ENCODE measurements at places on chromosomes 5 and 9.
A peak's percentile ranks its signal among the peaks of the same experiment; 100 is the strongest.

DNA sequence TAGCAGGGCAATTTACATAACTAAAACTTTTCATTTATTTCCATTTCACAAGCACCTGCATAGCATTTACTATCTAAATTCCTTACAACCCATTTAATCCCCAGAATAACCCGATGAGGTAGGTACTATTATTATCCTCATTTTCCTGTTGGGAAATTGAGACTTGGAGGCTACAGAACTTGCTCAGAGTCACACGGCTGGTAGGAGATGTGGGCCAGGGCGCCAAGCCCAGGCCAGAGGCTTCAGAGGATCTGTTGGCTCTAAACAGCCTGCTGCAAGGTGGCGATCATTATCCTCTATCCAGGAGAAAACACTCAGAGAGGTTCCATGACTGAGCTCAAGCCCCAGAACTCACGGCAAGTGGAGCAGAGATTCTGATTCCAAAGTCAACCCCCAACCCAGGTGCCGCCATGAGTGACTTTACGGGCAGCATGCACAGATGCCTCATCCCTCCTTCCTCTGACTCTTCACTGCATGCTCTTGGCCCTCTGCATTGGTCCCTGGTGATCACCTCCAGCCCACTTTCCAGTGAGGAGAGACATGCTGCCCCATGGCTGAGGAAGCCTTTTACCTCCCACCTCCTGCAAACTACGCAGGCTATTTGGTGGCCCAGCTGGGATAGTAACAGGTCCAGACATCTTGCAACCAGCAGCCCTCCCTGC lies 168.4 kb upstream of the FSTL4 start:
- DNase-seq = no peak

DNA sequence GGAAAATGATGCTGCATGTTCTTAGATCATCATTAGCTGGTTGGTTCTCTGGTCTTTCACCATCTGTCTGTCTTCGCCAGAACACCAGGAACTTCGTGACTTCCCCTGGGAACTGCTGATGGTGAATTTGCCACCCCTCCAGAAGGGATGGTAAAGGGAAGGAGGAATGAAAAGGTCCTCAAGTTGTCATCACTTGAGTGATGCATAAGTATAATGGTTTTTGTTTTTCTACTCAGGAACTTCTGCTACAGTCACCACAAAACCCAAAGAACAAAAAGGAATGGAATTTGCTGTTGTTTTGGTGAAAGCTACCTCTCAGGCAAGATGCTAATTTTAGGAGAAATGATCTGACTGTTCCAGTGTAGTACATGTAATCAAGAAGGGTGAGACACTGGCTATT lies 328.4 kb downstream of the ARHGEF28 start:
- DNase-seq = no peak

DNA sequence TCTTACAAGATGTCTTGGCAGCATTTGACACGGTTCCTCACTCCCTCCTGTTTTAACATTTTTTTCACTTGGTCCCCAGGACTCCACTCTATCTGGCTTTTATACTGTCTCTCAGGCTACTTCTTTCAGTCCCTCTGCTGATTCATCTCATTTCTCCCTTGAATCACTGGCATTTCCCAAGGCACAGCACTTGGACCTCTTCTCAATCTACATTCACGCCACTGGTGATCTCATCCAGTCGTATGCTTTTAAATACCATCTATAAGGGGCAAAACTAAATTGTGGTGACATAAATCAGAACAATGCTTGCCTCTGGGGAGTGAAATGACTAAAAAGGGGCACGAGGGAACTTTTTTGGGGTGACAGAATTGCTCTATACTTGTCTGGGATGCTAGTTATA lies 47.1 kb downstream of the MAPKAP1 start:
- no peak for DNase-seq

DNA sequence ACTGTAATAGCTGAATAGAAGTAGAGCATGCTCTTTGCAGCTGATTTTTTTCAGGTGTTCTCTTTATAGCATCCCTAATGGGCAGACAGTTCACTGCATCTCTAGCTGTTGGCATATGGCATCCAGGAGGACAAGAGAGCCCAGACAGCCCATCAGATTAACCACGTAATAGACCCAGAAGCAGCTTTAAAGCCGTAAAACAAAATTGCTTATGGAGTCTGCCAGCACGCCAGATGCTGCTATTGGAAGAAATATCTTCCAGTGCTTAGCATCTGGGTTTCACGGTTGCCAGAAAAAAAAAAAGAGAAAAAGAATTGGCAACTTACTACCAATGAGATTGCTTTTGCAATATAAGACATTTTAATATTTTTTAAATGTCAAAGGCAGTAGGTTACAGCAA lies 869.4 kb upstream of the NUDT12 start:
- DNase-seq = no peak

DNA sequence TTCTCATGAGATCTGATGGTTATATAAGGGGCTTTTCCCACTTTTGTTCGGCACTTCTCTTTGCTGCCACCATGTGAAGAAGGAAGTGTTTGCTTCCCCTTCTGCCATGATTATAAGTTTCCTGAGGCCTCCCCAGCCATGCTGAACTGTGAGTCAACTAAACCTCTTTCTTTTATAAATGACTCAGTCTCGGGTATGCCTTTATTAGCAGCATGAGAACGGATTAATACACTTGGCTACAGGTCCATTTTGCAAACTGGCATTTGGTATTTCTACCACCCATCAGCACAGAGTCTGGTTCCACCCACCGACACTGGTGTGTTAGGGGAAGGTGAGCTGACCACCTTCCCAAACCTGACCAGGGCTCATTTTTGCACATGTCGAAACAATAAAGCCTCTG lies 47.9 kb upstream of the RARS1 start:
- no peak for DNase-seq

DNA sequence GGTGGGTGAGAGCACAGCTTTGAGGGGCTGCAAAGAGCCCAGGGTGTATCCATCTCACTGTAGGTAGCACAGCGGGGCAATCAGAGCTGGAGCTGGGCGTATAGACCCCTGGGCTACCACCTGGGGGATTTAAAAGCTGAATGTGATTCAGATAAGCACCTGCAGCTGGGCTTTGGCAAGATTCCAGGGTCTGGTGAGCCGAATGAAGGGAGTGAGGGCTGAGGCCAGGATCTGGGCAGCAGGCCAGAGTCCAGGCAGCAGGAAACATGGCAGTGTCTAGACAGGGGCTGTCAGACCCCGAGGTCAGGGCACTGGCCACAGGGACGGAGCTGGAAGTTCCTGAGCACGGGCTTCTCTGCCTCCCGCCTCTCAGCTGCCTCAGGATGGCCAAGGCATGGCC lies 8.7 kb downstream of the ASS1 start:
- DNase-seq = no peak

- no peak for DNase-seq
Measured at GRCh38 chr5:114174837-114175236, 187.0 kb upstream of the KCNN2 start.

- no peak for DNase-seq
Measured at GRCh38 chr5:98698359-98698758, 75.1 kb upstream of the RGMB start.

DNA sequence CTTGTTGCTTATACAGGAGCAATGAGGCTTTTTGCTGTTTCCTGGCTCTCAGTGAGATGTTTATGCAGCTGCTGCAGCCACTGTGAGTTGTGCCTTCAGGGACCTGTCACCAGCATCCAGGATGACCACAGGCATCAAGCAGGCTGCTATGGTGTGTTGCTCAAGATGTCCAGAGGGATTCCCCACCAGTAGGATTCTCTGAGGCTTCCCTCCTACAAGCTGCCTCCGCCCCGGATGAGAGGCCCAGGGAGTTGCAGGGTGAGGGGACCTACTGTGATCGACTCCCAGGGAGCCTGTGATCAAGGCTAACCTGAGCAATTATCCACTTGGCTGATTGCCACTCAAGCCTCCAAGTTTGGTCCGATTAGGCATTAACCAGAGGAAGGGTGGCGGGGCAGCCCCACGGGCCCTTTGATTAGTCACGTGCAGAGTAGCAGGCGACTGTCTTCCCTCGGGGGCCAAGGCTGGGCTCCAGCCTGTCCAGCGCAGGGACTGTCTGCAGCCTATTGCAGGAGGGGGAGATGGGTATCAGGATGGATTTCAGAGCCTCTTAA lies 1.8 kb upstream of the FAT2 start:
- no peak for DNase-seq

DNA sequence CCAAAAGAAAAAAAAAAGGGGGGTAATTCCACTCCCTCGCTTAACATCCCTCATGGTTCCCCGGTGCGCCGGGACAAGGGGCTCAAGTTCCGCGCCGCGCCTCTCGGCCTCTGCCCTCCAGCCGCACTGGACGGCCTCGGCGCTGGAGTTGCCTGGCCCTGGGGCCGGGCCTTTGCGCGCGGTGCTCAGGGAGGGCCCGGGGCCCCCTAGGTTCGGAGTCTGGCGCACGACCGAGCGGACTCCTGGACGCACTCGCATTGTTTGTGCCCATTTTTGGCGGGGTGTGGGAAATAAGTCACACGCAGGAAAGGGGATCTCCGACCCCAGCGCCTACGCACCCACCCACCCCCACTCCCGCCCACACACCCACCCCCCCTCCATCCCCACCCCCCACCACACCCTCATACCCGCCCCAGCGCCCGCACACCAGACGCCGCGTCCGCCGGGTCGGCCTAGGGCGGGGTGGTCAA lies 381 bp downstream of the MED22 start:
- DNase-seq = peak; percentile 30

DNA sequence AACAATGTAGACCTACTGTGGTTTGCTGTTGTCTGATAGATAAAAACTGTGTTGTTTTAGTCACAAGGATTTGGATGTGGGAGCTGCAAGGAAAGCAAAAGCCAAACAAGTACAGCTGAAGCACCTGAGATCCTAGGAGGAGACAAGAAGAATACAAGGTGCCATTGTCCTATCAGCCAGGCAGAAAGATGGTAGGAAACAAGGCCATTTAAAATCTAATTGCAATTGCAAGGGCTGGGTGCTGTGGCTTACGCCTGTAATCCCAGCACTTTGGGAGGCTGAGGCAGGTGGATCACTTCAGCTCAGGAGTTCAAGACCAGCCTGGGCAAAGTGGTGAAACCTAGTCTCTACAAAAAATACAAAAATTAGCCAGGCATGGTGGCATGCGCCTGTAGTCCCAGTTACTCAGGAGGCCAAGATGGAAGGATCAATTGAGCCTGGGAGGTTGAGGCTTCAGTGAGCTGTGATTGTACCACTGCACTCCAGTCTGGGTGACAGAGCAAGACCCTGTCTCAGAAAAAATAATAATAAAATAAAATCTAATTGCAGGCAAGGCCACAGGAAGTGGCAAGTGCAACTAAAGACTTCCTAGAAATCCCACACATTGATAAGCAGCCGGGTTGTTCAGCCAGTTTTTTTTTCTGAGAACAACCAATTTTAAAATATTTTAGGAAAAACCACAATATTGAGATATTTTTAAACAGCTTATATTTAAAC lies 22.6 kb downstream of the DOCK8 start:
- no peak for DNase-seq

DNA sequence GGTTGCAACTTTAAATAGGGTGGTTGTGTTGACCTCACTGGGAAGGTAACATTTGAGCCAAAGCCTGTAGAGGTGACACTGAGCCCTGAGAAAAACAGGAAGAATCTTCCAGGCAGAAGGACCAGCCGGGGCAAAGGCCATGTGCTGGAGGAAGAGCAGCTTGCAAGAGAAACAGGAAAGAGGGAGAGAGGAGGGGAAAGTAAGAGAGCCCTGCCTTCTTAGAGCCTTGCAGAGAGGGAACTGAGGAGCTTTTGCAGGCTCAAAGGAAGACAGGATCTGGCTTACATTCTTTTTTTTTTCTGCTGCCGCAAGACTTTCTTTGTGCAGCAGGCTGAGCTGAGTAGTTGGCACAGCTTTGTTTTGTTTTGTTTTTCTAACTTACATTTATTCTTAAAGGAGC lies 17.4 kb downstream of the C9orf153 start:
- DNase-seq = no peak

DNA sequence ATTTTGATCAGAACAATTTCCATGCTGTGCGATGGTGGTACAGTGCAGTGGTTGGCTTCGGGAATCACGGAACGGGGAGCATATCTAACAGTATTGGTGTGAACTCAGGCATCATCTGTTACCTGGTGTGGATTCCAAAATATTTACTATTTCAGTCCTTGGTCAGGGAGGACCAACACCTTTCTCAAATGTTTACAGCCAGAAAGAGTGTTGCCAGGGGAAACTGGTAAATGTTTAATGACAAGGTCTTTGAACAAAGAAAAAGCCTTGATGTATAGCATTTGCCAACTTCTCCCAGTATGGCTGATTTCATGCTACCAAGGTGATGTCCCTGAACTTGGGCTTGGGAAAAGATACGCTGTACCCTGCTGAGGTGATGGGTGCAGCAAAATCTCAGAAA lies 145.6 kb upstream of the POC5 start:
- DNase-seq = no peak

DNA sequence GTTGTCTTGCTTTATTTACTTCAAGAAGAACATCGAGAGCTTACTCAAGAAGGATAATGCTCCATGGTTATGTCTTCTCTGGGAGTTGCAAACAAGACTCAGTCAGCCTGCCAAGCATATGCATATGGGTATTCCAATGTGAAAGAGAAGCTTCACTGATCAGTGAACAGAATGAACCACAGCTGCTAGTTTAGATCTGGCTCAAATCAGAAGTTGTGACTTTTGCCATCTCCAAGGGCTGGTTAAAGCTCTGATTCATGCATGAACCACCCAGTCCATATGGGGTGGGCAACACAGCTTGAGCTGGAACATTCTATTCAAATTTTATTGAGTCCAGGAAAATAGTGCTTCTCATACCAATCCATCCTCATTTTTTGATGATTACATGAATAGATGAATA lies 50.0 kb downstream of the ATPSCKMT start:
- no peak for DNase-seq

- DNase-seq = no peak
Measured at GRCh38 chr9:14089051-14089803, 224.7 kb downstream of the NFIB start.

- DNase-seq = no peak
Measured at GRCh38 chr9:120971938-120972337, 45.3 kb upstream of the TRAF1 start.

DNA sequence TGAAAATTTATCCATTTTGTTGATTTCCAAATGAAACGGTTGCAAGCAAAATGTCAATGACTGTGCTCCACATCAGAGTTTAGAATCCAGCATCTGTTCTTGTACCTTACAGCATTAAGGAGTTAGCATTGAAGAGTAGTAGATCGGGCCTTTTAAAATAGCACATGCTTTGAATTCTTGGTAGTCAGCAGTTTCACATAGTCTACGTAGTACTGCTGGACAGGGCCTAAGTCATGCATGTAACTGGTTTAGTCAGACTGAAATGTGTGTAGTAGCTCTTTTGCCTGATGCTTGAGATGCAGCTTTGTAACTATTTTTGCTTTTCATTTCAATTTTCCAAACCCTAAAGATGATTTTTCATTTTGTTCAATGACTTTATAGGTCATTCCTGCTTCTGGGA lies 19.8 kb downstream of the LECT2 start:
- DNase-seq = no peak

GRCh38 chr9:13118313-13118712 lies 161.2 kb downstream of the MPDZ start:
- DNase-seq = no peak

DNA sequence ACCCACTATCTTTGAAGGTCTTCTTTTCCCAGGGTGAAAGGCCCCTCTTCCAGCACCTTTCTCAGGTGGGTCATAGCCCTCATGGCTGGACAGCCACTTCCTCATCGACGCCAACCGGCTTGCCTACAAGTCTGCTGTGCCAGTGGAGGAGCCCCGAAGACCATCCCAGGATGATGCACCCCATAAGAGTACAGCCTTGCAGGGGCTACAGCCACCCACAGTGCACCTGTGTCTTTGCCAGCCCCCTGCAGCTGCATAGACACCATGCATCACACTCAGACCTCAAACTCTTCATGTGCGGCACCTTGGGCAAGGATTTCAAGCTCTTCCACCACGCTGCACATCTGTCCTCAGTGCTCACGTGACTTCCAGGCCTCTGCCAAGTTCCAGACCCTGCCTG lies 173.4 kb downstream of the SLF1 start:
- DNase-seq = no peak
